ENCODE measurements at places on chromosomes 2 and 18.

- peak; percentile 49 for DNase-seq
These were observed 1.3 kb upstream of the LRP2 start for GRCh38 chr2:169363560-169364150.

DNA sequence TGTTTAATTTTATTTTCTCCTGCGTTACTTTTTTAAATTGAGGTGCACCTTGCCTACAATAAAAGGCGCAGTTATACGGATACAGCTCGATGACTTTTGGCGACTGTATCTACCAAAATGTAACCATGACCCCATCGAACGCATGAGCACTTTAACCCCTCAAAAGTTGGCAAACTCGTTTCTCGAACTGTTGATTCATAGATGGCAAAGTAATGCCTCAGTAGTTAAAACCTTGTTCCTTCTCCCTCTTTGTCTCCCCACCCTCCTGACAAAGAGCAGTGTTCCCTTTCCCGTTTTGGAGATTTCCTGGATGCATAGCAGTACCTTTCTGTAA is 577 bp downstream of the MOGAT1 start:
- DNase-seq, result no peak

DNA sequence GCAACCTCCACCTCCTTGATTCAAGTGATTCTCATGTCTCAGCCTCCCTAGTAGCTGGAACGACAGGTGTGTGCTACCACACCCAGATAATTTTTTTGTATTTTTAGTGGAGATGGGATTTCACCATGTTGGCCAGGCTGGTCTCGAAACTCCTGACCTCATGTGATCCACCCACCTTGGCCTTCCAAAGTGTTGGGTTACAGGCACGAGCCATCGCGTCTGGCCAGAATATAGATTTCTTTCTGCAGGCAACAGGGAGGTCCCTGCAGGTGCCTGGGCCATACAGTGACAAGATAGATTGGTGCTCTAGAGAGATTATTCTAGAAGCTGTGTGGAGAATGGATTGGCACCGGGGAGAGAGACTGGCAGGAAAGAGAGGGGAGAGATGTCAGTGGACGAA is 13.3 kb downstream of the PLCD4 start:
- no peak for DNase-seq

- DNase-seq, result no peak
These were observed 49.9 kb downstream of the MTCL1 start for GRCh38 chr18:8754995-8755960.

DNA sequence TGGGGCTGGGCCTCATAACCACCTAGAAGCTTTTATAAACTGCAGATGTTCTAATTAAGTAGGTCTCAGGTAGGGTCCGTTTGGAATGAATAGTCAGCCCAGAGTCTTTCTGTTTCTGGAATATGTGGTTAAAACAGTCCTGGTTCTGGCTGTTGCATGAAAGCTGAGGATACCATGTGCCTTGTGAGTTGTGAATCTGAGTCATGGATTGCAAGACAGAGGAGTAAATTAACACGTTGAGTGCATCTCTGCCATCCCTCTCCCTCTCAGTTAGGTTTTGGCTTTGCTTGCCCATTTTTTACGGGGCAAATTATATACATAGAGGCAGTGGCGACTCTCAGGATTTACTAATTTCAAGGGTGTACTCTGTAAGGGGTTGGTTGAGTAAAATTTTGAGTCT is 59.1 kb downstream of the NCK2 start:
- no peak for DNase-seq

All from D341Med (cell line).